M059J (cell line): ENCODE measurements at places on chromosomes 4 and X. TPM values are rescaled to one million over a fixed set of nuclear protein-coding genes. Genes with fewer than 3 reads are reported as not detected.

Gene TRIM75
- not detected in 2 replicates for total RNA-seq

Gene IL13RA1
- total RNA-seq = 141 and 174 TPM in 2 replicates

- DNase-seq = no peak
These were observed 51.3 kb downstream of the DTHD1 start for GRCh38 chr4:36332782-36333131.

DNA sequence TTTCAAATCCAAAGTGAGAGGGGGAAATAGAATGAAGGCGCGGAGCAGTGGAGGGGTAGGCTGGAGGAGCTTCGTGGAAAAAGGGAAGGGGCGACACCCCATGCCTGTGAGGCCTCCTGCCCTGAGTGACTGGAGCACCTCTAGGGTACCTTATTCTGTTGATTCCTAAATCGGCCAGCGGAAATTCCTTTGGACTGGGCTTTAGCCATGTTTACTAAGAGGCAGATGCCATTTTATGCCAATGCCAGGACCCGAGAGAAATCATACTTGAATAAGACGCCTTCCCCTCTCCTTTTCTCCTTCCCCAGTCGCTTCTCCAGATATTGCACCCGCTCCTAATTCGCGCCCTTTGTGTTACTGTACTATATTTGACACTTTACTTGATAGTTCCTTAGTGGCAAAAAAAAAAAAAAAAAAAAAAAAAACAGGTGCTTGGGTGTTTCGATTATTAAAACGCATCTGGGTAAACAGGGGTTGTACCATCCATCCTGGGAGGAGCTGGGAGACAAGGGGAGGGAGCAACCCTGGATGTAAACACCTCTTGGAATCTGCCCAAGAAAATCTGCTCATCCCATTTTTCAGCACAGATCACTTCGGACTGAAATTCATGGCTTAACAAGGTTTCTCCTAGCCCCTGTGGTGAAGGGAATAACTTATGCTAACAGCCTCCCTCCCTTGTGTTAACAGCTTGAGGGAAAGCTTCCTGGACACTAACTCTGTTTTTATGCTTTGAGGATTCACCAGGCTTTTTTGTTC lies 1.5 kb downstream of the BMP3 start:
- no peak for DNase-seq

DNA sequence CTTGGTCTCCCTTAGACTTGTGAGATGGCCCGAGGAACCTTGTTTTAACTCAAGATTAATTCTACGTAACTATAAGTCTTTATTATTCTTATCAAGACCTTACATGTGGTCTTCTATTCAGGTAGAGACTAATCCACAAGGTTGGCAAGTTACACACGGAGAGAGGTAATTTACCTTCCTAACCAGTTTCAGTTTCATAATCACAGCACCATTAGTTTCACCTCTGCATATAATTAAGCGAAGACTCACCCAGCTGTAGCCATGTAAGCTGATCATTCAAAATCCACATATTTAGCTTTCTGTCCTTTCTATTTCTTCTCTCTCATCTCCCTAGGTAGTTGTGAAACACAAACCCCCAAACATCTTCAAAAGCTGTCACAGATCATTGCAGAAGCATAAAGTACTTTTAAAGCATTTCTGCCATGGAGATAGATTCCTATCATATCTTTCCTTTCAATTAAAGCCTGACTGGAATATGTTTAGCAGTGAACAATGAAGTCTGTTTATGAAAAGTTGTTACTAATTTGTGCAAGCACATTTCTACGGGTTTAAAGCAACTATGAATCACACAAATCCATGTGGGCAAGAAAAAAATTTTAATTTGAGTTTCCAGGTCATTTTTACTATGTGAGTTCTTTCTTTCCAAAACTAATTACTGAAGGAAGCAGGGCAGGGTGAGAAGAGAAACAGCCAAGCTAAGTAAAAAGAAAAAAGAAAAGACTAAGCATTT lies 78.5 kb downstream of the BTC start:
- peak; percentile 15 for DNase-seq

Gene PRRG1
- 14.9 and 18.4 TPM in 2 replicates for total RNA-seq

GRCh38 chr4:145565328-145565727 lies 53.9 kb upstream of the MMAA start:
- DNase-seq = no peak

Gene FBXL5
- 91.0 and 123 TPM in 2 replicates for total RNA-seq

Gene TXLNG
- 7.2 and 10.7 TPM in 2 replicates for total RNA-seq

GRCh38 chr4:47561331-47561730 lies 76.3 kb downstream of the ATP10D start:
- DNase-seq = no peak

Gene WDR44
- total RNA-seq = 25.0 and 38.0 TPM in 2 replicates

DNA sequence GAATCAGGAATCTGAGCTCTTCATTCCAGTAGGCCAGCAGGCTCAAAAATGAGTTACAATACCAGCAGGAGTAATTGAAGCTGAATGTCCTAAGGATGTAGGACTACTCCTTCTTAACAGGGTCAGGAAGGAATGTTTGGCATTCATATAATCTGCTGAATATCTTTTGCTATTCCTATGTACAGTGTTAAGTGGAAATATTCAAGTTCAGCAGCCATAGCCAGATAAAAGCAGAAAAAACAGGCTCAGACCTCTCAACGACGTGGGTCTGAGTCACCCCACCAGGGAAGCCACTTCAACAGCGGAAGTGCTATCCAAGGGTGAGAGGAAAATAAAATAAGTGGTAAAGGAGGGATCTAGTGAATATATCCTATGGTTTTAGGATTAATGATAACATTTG lies 577.0 kb downstream of the SPOCK3 start:
- DNase-seq = peak; percentile 56

GRCh38 chr4:155763551-155763950 lies 4.7 kb downstream of the GUCY1B1 start:
- DNase-seq = no peak

DNA sequence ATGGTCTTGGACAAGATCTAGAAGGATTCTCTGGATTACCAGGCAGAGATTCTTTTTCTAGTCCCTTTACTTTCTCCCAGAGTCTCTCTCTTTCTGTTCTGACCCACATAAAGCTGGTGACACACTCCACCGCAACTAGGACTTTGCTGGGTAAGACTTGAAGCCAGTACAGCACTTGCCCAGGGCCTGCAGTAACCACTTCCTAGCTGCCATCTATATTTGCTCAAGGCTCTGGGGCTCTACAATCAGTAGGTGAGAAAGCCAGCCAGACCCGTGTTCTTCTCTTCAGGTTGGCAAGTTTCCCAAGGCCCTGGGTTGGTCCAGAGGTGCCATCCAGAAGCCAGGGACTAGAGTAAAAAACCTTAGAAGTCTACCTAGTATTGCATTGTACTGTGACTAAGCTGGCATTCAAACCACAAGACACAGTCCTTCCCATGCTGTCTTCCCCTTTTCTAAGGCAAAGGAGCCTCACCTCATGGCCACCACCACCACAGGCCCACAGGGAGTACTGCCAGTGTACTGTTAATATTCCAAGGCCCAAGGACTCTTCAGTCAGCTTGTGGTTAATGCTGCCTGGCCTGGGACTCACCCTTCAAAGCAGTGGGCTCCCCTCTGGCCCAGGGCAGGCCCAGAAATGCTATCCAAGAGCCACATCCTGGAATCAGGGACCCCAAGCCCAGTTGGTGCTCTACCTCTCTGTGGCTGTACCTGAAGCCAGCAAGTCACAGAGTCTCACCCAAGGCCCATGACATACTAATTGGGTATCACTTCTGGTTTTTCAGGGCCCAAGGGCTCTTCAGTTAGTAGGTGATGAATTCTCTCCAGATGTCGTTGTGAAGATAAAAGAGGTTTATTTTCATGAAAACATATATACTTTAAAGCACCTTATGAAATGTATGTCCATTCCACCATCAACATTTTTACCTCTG lies 54.7 kb downstream of the CD38 start:
- no peak for DNase-seq

GRCh38 chr4:107243141-107243781 lies 207.1 kb upstream of the DKK2 start:
- DNase-seq = peak; percentile 0

DNA sequence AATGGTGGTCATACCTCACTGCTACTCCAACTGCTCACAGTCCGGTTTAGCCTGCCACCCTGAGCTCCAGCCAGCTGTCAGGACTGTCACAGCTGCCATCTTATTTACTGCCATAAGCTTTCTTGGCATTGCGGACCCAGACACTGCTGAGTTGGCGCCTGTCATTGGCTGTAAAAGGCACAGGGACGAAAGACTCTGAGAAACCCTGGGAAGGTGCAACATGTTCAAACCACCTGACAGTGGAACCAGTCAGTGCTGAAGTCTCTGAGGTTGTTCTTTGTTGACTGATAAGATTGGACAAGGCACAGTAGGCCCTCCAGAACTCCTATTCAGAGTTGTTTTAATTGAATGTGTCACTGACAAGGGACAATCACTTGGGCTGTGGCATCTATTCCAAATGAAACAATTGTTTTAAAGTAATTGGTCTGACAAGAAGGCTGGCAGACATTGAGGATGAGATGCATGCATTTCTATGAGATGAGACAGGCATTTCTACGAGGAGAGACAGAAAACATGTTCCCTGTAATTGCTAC lies 927.8 kb downstream of the STPG2 start:
- no peak for DNase-seq

DNA sequence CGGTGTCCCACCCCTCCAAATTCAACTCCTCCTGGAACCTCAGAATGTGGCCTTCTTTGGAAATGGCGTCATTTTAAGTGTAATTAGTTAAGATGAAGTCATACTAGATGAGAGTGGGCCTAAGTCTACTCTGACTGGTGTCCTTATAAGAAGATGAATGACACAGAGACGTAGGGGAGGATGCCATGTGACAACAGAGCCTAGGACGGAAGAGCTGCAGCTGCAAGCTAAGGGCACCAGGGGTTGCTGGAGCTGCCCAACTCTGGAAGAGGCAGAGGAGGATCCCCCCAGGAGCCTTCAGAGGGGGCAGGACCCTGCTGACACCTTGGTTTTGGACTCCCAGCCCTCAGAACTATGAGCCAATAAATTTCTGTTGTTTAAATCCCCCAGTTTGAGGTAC lies 115.1 kb downstream of the STK32B start:
- DNase-seq = peak; percentile 14

DNA sequence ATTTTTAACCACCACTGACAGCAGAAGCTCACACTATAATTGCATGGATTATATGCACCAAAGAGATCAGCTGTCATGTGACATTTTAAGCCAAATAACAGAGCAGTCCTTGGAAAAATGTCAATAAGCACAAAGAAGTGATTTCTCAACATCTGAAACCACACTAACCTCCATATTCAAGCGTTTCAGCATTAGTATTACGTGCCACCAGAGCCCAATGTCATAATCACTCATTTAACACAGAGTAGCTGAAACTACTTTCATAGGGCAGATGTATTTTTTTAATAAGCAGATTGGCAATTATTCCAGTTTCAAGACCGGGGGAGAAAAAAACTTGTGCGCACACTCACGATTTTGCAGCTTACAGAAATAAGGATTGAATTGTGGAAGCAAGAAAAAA lies 76.6 kb downstream of the SH3KBP1 start:
- no peak for DNase-seq

Gene CDKL2
- total RNA-seq = 0.05 and 0.15 TPM in 2 replicates

Gene SYN1
- total RNA-seq = 0.07 and 1.4 TPM in 2 replicates

DNA sequence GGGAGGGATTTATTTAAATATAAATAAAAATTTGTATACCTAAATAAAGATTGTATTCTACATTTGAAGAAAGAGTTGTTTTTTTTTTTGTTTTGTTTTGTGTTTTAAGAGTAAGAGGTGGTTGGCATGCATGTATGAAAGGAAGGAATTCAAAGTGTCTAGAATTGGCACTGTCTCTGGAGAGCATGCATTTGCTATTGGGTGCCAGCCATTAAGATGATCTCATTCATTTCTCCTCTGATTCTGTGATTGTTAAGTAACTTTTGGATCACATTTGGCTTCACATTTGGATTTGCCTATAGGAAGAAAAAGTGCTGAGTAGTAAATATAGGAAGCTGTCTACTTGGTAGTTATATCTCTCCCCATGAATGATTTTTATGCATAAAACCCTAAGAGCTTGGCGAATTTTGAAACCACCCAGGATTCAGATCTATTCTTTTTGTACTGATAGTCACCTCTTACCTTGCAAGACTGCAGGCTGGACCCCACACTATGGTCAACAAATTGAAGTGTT lies 7.8 kb upstream of the BOD1L1 start:
- DNase-seq = peak; percentile 16

- DNase-seq = no peak
These were observed 152.3 kb downstream of the RAB28 start for GRCh38 chr4:13331827-13332226.

GRCh38 chr4:154084864-154085263 lies 296.0 kb upstream of the SFRP2 start:
- peak; percentile 76 for DNase-seq

DNA sequence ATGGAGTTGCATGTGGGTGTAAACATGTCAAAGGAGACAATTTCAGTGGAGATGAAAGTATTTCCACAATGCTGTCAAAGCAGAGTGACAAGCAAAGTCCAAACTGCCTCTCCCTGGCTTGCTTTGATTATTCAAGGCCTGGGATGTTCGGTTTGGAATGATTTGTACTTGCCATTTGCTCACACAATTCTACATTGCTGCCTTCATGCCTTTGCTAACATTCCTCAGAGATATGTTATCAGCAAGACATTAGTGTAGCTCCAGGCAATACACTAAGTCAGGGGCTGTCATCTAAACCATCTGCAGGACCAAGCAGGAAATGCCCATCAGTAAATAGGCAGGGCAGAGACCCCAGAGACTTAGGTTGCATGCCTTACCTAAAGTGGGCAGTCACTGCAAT lies 79.6 kb upstream of the C1QTNF7 start:
- no peak for DNase-seq

Gene NSUN7
- 5.9 and 9.2 TPM in 2 replicates for total RNA-seq

Gene AKAP4
- total RNA-seq = not detected in 2 replicates

- no peak for DNase-seq
These were observed 4.3 kb upstream of the ARHGAP10 start for GRCh38 chr4:147727476-147728028.

DNA sequence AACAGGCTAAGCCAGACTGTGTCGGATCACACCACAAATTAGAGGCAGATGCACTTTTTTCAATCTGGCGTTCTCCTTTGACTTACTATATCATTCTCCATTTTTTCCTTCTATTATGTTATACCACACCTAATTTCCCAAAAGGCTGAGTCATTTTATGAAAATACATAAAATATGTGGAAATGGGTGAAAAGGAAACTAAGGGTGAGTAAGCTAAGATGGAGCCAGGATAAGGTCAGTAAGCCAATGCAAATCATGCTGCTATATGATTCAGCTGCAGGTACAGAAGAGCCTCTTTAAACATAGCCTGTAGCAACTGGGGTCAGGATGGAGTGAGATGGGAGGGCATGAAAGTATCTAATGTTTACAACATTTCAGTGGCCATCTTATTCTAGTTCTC lies 94.0 kb upstream of the TEX13A start:
- no peak for DNase-seq

GRCh38 chr4:2426069-2426397 lies 7.3 kb downstream of the CFAP99 start:
- DNase-seq = no peak

Gene SMARCA5
- total RNA-seq = 26.5 and 39.5 TPM in 2 replicates

Gene GYPE
- not detected in 2 replicates for total RNA-seq

GRCh38 chr4:73127839-73128453 lies 58.4 kb upstream of the COX18 start:
- DNase-seq = peak; percentile 1

DNA sequence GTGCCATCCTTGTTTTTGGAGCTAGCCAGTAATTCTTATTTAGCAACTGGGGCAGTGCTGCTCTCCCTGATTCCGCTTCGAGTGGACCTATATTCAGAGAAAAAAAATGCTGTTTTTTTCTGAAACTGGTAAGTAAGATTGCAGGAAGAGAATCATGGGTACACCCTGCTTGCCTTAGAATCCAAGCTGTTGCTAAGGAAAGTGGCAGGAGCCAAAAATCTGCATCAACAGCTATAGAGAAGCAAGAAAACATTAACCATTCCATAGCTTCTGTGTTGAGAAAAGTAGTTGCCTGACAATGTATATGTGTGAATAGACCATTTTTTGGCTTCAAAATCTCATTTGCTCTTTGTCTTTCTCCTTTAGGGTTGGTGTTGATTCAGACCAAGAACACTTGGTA lies 44.5 kb downstream of the SLC9A6 start:
- no peak for DNase-seq
